NCI-H1694 treated with DMSO at 0.1 percent for 48 hours (cell line): ENCODE measurements at places on chromosomes 4 and X.
A peak's percentile ranks its signal among the peaks of the same experiment; 100 is the strongest.

DNA sequence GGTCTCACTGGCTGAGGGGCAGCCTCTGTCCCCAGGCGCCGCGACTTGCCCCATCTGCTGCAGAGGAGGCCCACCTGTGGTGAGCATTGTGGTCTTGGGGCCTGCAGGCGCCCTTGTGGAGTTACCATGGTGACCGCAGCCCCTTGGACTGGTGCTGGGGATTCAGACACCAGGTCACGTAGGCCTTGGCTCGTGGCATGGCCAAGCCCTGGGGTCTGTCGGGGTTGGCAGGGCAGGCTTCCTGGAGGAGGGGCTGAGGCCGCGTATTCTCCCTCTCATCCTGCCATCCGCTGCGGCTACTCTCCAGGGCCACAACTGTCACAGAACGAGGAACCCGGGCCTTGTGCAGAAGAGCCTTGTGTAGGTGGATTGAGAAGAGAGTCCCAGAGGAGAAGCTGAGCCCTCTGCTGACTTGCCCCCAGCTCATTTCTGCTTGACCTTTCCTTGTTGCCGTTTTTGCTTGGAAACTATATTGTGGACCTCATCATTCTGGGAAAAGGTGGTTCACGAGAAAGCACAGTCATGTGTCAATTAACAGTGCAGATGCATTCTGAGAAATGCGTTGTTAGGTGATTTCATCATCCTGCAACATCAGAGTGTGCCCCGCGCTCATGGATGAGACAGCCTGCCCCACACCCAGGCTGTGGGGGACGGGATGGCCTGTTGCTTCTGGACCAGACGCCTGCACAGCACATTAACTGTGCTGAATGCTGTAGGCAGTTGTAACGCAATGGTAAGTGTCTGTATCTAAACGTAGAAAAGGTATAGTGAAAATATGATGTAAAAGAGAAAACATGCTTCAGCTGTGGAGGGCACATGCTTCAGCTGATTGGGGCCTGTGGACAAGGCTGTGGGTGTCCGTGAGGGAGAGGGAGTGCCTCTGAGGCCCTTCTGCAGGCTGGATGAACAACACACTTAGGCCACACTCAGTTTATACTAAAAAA, 38.5 kb downstream of the TRMT44 start:
- DNase-seq = no peak

DNA sequence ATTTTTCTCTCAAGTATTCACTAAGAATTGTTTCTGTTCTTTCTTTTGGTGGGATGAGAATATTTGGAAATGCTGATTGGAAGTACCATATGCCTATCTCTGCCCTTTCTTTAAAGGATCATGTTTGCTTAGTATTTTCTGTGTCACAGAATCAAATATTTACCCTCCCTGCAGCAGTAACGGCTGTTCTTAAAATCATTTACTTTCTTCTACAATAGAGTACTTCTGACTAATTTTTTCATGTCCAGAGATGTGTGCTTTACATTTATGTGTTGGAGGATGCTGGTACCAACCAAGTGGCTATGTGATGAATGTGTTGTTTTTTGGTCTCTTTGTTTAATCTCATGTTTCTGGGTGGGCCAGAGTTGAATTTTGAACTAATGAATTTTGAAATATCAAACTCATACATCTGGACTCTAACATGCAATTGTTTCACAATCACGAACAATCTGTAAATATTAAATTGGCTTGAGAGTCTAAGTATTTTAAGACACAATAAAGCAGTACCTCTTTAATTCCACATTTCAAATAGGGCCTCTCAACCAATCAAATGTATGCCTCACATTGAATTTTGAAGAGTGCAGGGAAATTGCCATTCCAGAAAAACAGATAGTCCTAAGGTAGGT, 59.4 kb upstream of the ARSJ start:
- DNase-seq = no peak

GRCh38 chr4:2731907-2732317, 24.2 kb downstream of the TNIP2 start:
- DNase-seq = no peak

DNA sequence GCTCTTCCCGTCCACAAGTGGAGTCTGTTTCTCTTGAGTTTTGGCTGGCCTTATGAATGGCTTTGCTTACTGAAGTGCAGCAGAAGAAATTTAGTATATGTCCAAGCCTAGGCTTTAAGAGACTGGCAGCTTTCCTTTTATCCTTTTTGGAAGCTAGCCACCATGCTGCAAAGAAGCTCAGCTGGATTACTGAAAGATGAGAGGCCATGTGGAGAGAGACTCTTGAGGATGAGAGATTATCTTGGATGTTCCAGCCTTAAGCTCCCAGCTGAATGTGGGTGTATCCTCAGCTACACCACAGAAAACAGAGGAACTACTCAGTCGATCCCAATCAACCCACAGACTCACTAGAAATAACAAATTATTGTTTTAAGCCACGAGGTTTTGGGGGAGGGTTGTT, 12.5 kb downstream of the CCNG2 start:
- no peak for DNase-seq

- DNase-seq = no peak
Measured at GRCh38 chrX:18946157-18946556, 37.8 kb downstream of the PHKA2 start.

DNA sequence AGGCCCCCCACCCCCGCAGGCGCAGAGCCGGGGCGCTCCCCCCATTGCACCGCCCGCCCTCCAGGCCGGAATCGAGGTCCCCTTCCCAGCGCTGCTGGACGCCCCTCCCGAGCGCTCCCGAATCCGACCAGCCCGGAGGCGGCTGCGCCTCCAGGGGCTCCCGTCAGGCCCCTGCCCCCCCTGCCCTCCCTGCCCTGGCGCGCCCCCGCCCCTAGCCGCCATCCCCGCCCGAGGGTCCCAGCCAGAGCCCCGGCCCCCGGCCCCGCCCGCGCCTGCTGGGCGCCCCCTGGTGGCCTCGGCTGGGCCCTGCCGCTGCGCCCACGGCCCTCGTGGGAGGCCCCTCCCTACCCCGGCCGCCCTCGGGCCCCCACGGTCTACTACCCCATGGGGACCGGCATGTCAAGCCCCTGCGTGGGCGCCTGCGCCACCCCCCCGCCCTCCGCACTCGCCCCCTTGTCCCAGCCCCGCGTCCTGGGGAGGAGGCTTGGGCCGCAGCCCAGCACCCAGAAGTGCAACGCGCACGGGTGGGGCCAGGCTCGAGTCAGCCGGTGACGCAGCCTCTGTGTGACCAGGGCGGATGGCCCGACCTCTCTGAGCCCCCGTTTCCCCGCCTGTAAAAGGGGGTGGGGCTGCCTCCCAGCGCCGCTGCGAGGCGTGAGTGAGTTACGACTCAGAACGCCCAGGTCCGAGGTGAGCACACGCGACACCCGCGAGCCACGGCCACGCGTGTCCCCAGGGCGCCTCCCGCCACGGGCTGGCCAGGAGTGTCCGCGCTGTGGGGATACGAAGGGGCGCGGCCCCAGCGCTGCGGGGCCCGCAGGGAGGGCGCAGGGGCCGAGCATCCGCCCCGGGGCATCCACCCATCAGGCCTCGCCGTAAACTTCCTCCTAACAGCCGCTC, 104.9 kb downstream of the FAM53A start:
- peak; percentile 21 for DNase-seq

DNA sequence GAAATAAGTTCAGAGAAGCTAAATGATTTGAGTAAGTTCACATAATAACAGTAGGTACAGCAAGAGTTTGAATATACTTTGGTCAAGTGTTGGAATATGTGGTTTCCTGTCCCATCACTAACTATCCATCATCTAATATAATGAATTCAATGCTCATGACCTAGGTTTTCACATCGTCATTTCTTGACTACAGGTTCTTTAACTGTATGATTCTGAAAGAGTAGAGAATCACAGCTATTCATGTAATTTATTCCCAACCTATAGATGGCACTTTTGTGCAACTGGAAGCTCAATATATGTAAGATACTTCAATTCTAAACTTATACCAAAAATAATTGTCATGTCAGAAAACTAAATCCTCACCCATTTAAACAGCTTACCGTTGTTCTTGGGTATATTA, 53.1 kb downstream of the TIGD2 start:
- peak; percentile 4 for DNase-seq

DNA sequence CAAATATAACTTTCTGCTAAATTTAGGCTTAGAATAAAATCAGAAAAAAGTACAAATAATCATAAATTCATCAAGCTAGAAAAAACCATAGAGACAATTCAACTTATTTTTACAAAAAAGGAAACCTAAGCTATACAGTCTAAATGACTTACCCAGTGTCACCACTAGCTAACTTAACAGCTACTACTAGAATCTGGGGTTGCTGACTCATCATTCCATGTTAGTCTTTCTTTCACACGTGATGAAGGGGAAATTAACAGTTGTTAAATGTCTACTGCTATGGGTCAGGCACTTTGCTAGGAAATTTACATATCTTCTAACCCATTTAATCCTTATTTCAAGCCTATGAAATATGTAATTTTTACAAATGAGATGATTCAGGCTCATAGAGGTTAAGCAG, 349.3 kb upstream of the GALNT7 start:
- no peak for DNase-seq

DNA sequence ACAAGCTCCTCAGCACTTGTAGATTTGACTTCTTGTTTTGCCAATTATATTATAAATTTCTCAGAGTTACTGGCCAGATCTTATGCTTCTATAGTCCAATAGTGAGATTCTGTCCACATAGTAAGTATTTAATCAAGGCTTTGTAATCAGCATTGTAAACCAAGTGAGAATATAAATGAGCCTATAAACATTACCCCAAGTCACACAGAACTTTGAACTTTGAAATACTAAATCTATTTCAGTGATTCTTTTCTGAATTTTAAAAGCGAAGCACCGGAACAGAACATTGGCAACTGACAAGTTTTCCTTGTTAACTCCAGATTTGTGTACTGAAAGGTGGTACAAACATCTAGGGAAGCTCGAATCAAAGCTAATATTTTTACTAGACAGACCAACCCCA, 37.2 kb downstream of the PPM1K start:
- no peak for DNase-seq

DNA sequence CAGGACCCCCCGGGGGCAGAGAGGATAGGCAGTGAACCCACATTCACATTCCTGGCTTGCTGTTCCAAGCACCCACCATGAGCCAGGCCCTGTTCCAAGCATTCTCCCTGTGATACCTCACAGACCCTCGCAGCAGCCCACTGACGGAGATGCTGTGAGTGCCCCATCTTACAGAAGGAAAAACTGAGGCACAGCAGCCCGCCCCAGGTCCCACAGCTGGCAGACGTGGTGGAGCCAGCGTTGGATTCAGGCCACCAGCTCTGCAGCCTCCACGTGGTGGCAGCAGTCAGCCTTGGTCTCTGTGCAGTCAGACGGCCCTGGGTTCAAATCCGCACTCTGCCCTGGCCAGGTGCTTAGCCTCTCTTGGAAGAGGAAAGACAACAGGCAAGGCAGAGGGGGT, 16.8 kb downstream of the MAN2B2 start:
- DNase-seq = no peak
